Adrenal gland (tissue), 19 donors: ENCODE measurements at places on chromosomes 4 and X. TPM values are rescaled to one million over a fixed set of nuclear protein-coding genes. Genes with fewer than 3 reads are reported as not detected.

Gene ARX
- total RNA-seq = not detected

Gene REELD1
- not detected for total RNA-seq

Gene TRIM75
- not detected for total RNA-seq

Gene PNMA6F
- total RNA-seq = 0.54 TPM

Gene GYPB
- total RNA-seq = not detected
